ENCODE measurements at places on chromosomes 3 and 15.

- no peak for DNase-seq
Measured at GRCh38 chr3:179175358-179175757, 27.2 kb downstream of the PIK3CA start.

DNA sequence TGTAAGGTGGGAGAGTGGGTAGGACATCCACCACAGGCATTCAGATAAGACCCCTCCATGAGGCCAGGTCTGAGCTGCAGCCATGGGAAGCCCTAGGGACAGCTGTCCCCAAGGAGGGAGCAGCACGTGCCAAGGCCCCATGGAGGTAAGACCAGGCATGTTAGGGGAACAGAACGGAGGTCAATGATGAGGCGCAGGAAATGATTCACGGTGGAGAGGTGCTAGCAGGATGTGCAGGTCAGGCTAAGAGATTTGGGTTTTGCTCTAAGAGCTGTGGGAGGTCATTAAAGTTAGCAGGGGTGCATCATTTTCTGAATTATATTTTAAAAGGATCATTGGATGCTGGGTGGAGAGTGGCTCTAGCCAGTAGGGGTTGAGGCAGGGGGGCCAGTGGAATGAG is 66.4 kb upstream of the SNRPA1 start:
- DNase-seq = no peak

DNA sequence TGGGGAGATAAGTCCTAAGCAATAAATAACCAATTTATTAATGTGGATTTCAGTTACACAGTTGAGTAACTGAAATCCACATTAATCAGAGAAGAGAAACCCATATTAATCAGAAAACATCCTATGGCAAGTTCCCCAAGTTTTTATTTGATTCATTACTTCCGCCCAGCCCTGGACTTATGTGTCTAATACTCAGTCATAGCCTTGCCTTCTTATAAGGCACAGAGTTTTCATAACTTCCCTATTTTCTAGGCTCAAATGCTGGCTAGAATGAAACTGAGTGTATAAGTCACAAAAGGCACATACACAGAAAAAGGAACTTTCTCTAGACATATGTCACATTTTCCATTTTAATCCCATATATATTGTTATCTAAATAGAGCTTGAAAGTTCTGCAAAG is 28.8 kb downstream of the CD47 start:
- no peak for DNase-seq

- no peak for DNase-seq
Measured at GRCh38 chr3:78799681-78800080, 968.1 kb downstream of the ROBO1 start.

DNA sequence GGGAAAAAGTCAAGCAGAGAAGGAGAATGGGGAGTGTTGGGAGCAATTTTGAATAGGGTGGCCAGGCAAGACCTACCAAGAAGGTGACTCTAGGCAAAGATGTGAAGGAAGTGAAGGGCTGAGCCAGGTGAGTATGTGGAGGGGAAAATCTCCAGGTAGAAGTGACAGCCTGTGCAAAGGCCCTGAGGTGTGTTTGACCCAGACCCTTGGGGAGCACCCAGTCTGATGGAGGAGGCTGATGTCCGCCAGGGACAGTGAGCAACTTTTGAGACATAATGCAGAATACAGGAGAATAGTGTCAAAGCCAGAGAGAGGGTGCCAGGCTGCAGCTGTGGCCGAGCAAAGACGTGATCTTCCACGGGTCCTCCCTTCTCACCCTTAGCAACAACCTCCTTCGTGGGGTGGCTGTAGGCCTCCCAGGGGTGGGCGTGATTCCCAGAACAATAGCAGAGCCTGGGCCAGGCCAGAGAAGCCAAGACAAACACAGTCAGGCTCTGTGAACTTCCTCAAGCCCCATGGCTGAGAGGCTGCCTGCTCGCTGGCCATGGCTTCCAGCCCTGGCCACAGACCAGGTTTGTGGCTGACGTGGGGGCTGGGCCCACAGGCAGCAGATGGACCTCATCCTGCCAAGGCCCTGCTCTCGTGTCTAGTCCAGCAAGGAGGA is 58.1 kb downstream of the SLC6A6 start:
- no peak for DNase-seq

DNA sequence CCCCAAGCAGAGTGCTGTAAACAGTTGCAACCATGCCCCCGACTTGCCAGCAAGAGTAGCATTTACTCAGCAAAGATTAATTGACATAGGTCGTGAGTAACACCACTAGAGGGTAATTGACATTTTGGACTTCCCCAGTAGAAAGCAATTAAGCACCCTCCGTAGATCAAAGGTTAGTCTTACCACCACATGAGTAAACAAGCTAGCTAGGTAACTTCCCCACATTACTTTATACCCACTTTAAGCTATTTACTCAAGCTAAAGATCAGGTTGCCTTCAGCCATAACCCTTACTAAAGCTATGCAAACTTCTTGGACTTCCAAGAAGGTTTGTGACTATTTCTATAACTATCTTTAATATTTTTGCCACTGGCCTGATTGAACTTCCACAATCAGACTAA is 1072.7 kb downstream of the OTOL1 start:
- no peak for DNase-seq

GRCh38 chr15:31870328-31871165 is 159.8 kb upstream of the CHRNA7 start:
- DNase-seq = no peak

DNA sequence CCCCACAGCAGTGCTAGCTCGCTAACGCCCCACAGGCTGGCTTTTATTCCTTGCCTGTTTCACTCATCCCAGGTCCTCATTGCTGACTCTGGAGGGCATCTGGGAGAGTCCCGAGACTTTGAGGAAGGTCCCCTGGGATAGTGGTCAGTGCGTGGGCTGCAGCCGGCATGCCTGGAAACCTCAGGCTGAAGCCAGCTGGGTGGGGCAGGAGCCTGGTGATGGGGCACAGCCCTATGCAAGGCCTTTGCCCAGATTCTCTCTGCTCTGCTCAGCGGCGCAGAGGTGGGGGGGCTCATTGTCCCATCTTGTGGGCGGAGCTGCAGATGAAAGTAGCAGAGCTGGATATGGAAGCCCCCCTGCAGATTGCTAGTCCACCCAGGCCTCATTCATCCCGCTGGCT is 55.7 kb upstream of the SMAD6 start:
- DNase-seq = no peak

- peak; percentile 85 for DNase-seq
Measured at GRCh38 chr3:66483006-66483405, 17.8 kb downstream of the LRIG1 start.

DNA sequence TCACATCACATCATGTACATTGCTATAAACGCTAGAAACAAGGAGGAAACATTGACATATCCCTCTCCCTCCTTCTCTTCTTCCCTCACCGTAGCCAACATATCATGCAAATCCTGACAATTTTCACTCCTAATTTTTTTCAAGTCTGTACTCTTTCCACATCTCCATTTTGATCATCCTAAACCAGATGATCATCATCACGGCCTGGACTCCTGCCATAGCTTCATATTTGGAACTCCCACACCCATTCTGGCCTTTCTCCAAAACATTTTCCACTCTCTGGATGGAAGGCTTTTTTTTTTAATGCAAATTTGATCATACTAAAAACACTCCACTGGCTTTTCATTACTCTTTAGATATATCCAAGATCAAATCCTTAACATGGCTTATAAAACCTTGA is 248.0 kb upstream of the CNTN3 start:
- no peak for DNase-seq

GRCh38 chr3:62874711-62875557 is at the start of gene CADPS:
CADPS (minus strand) TSS chr3:62875416; CDS start chr3:62875029, 387 bp downstream.
- DNase-seq = peak; percentile 64

DNA sequence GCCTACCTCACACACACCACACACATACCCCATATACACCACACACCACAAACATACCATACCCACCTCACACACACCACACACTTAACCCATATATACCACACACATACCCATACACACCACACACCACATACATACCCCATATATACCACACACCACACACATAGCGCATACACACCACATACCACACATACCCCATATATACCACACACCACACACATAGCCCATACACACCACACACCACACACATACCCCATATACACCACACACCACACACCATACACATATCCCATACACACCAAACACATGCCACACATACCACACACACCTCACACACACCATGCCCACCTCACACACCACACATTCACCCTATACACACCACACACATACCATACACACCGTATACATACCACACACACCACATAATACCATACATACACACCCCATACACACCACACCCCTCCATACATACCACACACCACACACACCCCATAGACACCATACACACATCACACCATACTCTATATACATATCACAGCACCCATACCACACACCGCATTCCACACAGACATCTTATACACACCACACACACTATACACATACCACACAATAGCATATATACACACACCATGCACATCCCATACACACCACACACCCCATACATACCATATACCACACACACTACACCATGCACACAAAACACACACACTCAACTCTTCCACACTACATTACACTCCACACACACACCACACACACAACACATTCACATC is 29.5 kb downstream of the APBA2 start:
- no peak for DNase-seq

GRCh38 chr3:57019057-57019456 is 41.4 kb upstream of the SPATA12 start:
- no peak for DNase-seq

GRCh38 chr15:49507261-49507660 is 84.2 kb downstream of the FGF7 start:
- no peak for DNase-seq

DNA sequence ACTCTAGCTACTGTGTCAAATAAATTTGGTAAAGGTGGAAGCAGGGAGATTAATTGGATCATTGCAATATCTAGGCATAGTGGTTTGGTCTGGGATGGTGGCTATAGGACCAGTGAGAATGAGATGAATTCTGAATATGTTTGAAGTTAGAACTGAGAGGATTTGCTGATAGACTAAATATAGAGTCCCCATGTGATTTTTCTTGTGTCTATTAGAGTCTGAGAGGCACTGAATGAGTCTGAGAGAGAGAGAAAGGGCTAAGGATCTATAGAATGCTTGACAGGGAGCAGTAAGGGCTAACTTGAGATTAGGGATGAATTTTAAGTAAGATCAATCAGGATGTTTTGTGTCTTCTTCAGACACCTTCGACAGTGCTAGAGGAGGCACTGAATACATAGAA is 77.9 kb upstream of the CHL1 start:
- no peak for DNase-seq

DNA sequence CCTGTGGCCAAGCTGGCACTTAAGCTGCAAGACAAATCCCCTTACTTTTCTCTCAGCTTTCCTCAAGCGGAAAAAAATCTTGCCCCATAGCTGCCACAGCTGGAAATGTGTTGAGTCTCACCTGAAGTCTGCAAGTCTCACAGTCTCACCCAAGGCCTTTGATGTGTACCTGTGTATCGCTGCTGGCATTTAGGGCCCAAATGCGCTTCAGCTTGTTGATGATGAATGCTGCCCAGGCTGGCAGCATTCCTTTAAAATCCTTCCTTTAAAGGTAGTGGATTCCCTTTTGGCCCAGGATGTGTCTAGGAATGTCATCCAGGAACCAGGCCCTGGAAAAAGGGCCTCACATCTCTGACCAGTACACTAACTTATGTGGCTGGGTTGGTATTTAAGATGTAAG is 7.0 kb downstream of the OR5K4 start:
- no peak for DNase-seq

DNA sequence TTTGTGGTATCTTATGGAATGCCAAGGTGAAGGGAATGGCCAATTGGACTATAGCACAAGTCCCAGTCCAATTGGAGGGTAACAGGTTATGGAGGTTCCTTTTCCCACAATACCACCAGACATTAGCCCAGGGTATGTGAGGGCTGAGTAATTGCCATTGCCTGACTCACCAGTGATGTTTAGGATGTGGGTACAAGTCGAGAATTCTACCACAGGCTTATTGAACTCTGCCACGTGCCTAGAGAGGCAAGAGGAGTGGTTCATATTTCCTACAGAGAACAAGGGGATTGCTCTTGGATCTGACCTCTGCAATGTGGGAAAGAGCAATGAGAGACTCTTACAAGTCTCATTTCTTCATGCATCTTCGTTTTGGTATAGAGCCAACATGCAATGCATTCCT is 85.0 kb upstream of the XCR1 start:
- DNase-seq = no peak

- DNase-seq = peak; percentile 74
Measured at GRCh38 chr3:183826448-183827250, 1.3 kb upstream of the MAP6D1 start.

DNA sequence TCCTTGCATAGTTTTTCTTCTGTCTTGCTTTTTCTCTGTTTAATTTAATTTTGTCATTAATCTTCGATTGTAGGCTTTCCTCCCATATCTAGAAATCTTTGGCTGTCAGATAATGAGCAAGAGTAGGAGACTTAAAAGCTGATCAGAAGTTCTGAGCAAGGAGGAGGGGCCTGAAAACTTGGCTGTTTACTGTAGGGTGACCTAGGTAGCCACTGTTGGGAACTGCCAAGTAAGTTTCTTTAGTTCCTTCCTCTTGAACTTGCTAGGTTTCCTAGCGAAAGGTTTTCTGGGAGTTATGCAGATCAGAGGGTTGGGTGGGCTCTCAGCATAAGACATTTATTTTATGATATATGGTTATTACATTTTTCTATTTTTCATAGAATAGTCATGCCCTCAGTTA is 14.5 kb downstream of the ALPK3 start:
- no peak for DNase-seq

- no peak for DNase-seq
Measured at GRCh38 chr3:10833855-10834414, 17.9 kb downstream of the SLC6A11 start.

DNA sequence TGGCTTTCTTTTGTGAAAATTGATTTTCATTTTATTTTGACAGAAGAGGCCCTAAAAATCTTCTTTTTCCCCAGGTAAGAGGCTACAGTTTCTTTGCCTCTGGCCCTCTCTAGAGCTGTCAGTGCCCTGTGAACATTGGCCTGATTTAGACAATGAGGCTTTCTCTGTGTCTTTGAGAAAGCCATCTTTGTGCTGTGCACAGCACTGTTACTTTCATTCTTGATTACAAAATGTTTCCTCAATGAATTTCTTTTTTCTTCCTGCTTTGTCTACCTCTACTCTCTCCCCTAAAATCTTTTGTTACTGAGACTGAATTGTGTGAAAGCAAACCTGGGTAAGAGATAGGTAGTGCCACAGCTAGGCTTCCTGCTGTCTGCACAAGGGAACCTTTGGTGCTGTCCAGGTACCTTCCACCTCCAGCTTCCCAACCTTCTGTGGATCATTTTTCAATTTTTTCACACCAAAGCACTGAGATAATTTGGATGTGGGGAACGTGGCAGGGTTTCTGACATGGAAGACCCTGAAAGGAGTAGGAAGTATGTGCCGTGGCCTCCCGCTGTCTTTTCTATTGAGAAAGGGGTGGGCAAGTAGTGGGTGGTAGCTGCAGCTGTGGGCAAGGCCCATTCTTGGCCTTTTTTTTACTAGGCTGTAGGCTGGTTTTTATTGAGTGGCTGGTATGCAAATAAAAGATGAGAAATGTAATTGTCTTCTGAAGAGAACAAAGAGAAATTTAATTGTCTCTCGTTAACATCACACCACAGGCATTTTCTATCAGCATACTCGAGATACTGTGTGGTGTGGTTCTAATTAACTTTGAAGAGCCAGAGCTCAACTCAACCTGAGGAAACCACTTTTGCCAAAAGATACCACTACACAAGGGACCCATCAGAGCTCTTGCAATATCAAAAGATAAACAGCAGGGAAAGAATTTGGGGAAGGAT is 21.0 kb downstream of the RAB8B start:
- no peak for DNase-seq
